ENCODE measurements at places on chromosomes 1 and 21. TPM values are rescaled to one million over a fixed set of nuclear protein-coding genes. Genes with fewer than 3 reads are reported as not detected.
A peak's percentile ranks its signal among the peaks of the same experiment; 100 is the strongest.

GRCh38 chr1:47930210-47930840, 66.9 kb downstream of the TRABD2B start:
- no peaks in the 10 kb centered on the region for H3K27me3 ChIP-seq
- no peak for DNase-seq
- peaks cover 28% of the 10 kb centered on the region for H3K4me1 ChIP-seq
- H3K4me3 ChIP-seq, result no peak overlapping the region

- no peaks in the 10 kb centered on the region for H3K36me3 ChIP-seq
- H3K27me3 ChIP-seq, result no peaks in the 10 kb centered on the region
- H3K27ac ChIP-seq, result no peak overlapping the region
- no peak for DNase-seq
- no peak overlapping the region for H3K4me3 ChIP-seq
- H3K4me1 ChIP-seq, result 0 out of 2 replicates have a peak, but pooled peaks cover 3% of the 10 kb centered on the region
These were observed 475.2 kb upstream of the USP24 start for GRCh38 chr1:55690366-55690765.

GRCh38 chr1:32715901-32716311, 13.3 kb upstream of the SYNC start:
- H3K27me3 ChIP-seq, result no peaks in the 10 kb centered on the region
- H3K4me1 ChIP-seq, result peaks cover 29% of the 10 kb centered on the region
- H3K36me3 ChIP-seq, result no peaks in the 10 kb centered on the region
- peak overlapping the region; percentile 92 for H3K27ac ChIP-seq
- no peak for DNase-seq
- H3K4me3 ChIP-seq, result no peak overlapping the region

DNA sequence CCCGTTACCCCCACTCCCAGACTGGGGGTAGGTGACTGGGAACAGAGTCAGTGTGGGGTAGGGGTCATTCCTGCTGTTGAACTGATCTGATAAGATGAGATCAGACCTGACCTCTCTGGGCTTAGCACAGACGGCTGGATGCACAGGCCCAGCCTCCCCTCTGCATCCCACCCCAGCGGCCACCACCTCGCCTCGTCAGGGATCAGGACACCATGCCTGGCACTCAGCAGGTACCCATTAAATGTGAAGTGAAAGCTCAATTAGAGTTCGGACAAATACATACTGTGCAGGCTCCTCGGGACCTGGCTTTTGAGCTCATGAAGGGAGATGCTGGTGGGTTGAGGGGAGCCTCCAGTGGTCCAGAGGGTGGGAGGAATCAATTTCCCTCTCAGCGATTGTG, 15.7 kb downstream of the SOX13 start:
- no peak for DNase-seq
- no peak overlapping the region for H3K4me3 ChIP-seq

DNA sequence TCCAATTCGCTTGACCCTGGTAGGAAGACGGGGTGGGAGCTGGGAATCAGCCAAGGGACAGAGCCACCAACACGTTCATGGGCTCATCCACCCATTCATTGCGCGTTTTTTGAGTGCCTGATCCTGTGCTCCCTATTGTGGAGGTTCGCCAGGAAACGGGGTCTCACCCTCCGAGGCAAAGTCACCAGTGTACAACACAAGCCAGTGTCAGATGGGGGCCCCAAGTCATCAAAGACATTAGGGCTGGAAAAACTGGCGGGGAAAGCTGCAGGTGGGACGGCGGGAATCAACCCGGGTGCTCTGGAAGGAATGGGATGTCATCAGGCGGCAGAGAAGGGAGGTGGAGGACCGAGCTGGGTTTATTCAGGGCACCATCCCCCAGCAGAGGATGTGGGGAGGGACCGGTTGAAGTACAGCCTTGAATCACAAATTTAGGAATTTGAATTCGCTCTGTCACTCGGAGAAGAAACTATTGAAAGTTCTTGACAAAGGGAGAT, 667 bp upstream of the NID1 start:
- H3K36me3 ChIP-seq, result peaks cover 2% of the 10 kb centered on the region
- H3K4me1 ChIP-seq, result peaks cover 18% of the 10 kb centered on the region
- peak; percentile 24 for DNase-seq
- peak overlapping the region; percentile 76 for H3K4me3 ChIP-seq

DNA sequence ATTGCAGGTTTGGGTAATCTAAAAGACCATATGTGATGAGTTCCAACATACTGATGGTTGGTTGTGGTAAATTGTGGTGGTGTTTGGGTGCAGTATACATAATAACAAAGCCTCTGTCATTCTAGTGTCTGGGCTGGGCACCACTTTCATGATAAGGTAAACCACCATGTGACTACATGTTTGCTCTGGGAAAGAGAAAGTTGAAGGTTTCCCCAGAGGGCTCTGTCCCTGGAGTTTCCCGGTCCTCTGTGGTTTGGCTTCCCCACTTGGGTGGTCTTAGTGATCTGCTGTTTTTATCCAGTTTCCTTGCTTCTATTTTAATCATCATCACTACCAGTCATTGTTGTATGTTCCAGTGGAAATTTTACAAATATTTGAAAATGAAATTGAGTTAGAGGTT, 55.9 kb upstream of the TSPAN2 start:
- DNase-seq, result no peak
- peaks cover 11% of the 10 kb centered on the region for H3K4me1 ChIP-seq
- no peaks in the 10 kb centered on the region for H3K36me3 ChIP-seq

DNA sequence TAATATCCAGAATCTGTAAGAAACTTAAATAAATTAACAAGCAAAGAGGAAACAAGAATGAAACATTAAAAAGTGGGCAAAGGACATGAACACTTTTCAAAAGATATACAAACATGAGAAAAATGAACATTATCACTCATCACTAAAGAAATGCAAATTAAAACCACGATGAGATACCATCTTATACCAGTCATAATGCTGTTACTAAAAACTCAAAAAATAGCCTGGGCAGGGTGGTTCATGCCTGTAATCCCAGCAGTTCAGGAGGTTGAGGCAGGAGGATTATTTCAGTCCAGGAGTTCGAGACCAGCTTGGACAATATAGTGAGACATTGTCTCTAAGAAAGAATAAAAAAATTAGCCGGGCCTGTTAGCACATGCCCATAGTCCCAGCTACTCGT, 6.1 kb downstream of the ZNF124 start:
- no peaks in the 10 kb centered on the region for H3K27me3 ChIP-seq
- H3K27ac ChIP-seq, result no peak overlapping the region
- peaks cover 52% of the 10 kb centered on the region for H3K4me1 ChIP-seq

GRCh38 chr1:183039985-183040447, 16.8 kb downstream of the LAMC1 start:
- no peak for DNase-seq
- peaks cover 54% of the 10 kb centered on the region for H3K4me1 ChIP-seq
- H3K27ac ChIP-seq, result no peak overlapping the region
- H3K36me3 ChIP-seq, result no peaks in the 10 kb centered on the region
- H3K4me3 ChIP-seq, result no peak overlapping the region

Gene FMO5
- total RNA-seq, result 1.7 TPM

Gene LCE2A
- not detected for total RNA-seq

Gene OR2T11
- total RNA-seq, result not detected

Data from WTC11 (cell line).